ENCODE measurements at places on chromosomes 4 and X. TPM values are rescaled to one million over a fixed set of nuclear protein-coding genes. Genes with fewer than 3 reads are reported as not detected.

GRCh38 chrX:43644124-43644701, 11.9 kb upstream of the MAOA start:
- H3K36me3 ChIP-seq: no peaks in the 10 kb centered on the region

GRCh38 chrX:302975-303374, 15.6 kb downstream of the GTPBP6 start:
- no peak for DNase-seq
- no peaks in the 10 kb centered on the region for H3K4me1 ChIP-seq
- peaks cover 30% of the 10 kb centered on the region for H3K36me3 ChIP-seq
- H3K27ac ChIP-seq: no peak overlapping the region
- no peak overlapping the region for H3K4me3 ChIP-seq

GRCh38 chr4:142809559-142809958, 36.5 kb downstream of the INPP4B start:
- no peak overlapping the region for H3K4me3 ChIP-seq
- no peaks in the 10 kb centered on the region for H3K4me1 ChIP-seq
- H3K27me3 ChIP-seq: no peaks in the 10 kb centered on the region
- H3K36me3 ChIP-seq: no peaks in the 10 kb centered on the region

GRCh38 chr4:184479516-184479950, 5.2 kb upstream of the IRF2 start:
- no peak overlapping the region for H3K27ac ChIP-seq
- peaks cover 38% of the 10 kb centered on the region for H3K4me1 ChIP-seq
- H3K4me3 ChIP-seq: no peak overlapping the region
- DNase-seq: peak; percentile 17

Gene TMPRSS11E
- polyA plus RNA-seq: 0.12 TPM
